ENCODE measurements at places on chromosomes 2 and 18. TPM values are rescaled to one million over a fixed set of nuclear protein-coding genes. Genes with fewer than 3 reads are reported as not detected.
A peak's percentile ranks its signal among the peaks of the same experiment; 100 is the strongest.

GRCh38 chr2:184921676-184922075 is 323.3 kb downstream of the ZNF804A start:
- no peak for DNase-seq

DNA sequence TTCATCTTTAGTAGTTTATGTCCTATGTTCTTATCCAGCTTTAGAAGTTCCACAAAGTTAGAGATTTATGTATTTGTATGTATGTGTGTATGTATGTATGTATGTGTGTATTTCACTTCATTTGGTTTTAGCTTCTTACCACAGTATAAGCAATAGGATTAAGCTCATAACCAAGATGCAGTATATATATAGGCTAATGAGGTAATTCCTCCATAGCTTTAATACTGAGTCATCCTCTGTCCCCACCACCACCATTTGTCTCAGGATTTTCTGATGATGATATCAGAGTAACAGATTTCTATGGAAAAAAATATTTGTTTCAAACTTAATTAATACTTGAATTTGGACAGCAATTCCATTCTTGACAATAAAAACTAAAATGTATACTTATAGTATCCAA is 159.2 kb downstream of the SOX11 start:
- no peak for DNase-seq

DNA sequence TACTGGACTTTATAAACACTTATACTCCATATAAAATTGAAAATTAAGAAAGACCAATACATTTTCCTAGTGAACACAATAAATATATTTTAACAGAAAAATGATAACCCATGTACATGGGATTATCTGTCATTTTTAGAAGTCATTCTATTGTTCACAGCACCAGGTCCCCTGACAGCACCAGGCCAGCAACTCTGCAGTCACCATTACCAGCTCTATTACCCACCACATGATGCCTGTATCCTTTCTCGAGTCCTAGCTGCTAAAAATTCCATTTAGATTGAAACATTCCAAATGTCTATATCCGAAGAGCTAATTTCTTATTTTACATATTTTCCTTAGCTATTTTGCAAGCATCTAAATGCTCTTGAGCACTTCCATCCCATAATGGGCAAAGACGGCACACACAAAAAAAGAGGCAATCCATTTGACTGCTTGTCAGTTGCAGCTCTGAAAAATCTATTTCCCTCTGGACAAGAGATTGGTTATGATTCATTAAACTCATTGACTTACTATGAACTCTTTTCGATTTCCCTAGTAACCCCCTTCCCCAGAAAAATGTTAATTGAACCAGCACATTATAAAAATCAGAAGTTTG is 336.9 kb downstream of the RIT2 start:
- no peak for DNase-seq

DNA sequence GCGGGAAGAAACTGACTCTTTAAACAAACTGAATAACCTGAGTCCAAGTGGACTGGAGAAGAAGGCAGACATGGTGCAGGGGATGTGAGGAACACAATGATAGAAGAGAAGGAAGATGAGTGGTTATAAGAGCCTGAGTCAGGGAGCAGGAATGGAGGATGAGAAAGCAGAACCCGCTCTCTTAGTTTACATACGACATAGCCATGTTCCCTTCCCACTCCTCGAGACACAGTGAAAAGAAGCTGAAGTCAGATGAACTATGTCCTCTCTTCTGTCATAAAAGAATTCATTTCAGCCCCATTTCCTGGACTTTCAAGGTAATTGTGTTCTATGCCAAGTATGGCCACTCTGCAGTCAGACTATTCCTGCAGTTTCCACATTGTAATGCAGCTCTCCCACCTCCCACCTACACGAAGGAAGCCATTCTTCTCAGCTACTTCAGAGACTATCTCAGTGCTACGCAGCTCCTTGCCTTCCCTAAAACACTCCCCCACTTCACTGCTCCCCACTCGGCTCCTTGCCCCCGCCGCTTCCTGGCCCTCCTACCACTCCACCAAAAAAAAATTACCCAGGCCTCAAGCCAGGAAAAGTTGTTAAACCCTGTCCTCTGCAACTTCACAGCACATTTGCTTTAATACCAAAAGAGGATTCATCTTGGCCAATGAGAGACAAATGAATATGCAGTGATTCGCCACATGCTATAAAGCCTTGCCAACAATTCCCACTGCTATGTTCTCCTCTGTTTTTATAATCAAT is 323.4 kb upstream of the EPHA4 start:
- no peak for DNase-seq

DNA sequence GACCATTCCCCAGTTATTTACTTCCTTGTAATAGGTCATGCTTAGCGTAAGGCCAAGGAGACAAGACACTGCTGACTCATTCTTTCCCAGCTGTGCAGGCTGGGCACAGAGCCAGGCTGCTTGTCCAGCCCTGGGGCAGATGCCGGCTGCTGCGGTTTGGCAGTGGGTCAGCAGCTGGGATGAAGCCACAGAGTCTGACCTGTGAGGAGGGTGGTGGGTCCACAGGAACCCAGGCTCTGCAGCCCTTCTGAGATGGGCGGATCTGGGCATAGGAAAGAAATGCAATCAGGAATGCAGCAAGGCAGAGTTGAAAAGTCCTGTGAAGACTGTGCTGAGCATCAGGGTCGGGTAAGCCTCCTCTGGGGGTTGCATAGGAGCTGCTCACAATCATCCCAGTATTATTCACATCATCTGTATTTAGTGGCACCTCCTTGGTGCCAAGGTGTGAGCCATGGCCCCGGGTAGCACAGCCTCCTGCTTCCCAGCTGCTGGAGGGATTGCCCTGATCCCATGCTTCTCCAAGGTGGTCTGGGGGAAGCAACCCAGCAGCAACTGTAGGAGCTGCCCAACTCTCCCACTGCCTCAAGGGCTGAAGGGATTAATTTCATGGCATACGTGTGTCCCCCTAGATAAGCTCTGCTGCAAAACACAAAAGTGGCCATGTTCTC is 139.0 kb downstream of the DDX1 start:
- peak; percentile 95 for DNase-seq

- no peak for DNase-seq
Measured at GRCh38 chr2:134225173-134225572, 28.7 kb upstream of the MGAT5 start.

GRCh38 chr2:23478933-23479683 is 94.1 kb downstream of the KLHL29 start:
- DNase-seq, result no peak

DNA sequence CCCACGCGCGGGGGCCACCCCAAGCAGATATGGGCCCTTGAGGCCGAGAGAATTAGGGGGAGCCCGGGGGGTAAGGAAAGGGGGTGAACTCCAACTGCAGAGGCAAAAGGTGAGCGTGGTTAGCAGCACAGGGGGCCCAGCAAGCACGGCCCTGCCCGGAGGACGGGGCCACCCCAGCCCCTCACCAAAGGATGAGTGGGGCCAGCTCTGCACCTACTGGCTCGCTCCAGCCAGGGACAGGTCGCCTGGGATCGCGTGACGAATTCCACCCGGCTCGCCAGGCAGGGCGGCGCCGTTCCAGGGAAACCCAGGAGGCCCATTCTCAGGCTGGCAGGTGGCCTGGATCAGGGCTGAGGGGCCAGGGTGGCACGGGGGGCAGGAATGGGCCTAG is 38.6 kb downstream of the BIN1 start:
- DNase-seq, result no peak

DNA sequence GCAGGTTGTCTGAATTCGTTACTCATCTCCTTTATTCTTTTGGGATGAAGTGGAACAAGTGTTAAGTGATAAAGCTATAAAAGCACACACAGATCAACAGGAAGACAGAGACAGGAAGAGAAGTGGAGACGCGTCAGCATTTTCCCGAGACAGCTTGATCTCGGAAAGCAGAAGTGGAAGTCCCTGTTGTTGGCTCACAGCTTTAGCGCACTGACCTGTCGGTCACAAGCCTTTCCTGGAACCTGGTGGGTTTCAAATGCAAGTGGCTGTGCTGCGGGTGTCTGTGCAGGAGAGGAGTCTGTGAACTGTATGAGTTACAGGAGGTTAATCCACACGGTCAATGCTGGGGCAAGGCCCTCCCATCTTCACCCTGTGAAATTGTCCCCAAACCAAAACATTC is 116.6 kb upstream of the PELI1 start:
- DNase-seq, result no peak

GRCh38 chr2:44940732-44941464 is 604 bp upstream of the SIX3 start:
- DNase-seq, result no peak

DNA sequence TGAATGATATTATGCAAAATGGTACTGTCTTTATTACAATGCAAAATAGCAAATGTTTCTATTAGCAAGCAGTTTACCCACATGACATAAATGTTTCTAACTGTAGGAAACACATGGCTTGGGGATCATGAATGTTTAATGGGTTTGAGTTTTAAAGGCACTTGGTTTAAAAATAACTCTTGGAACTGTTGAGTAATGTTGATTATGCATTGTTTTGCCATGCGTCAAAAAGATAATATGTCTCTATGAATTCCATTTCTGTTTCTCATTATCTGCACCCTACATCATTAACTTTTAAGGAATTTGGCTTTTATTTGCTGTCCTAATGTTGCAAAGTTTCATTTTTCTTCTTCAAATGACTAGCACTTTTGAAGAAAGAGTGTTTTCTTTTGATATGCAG is 1355.5 kb downstream of the SUCLG1 start:
- peak; percentile 72 for DNase-seq

- no peak for DNase-seq
Measured at GRCh38 chr18:6069103-6069502, 173.8 kb upstream of the TMEM200C start.

DNA sequence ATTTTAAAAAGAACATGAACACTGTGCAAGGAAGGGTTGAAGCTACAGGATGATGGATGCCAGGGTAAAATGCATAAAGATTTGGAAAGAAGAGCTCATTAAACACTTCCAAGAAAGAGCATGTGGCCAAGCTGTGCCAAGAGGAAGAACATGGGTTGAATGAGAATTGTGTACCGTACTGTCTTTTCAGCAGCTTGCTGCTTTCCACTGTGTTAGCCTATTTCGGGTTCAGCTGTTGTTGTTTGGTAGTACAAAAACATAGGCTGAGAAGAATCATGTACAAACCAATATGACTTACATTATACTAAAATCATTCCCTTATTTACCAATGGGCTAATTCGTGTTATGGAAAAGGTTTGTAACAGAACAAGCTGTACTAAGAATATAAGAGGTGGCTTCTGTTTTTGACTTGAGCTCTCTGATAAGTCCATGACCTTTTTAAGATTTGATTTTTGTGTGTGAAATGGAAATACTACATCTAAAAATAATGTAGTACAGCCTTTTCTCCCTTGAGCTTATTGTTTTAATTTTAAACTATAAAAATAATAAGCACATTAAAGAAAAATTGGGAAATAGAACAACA is 188.3 kb upstream of the STON1 start:
- no peak for DNase-seq

EHBP1 gene
- total RNA-seq, result 22.2 TPM

TMEFF2 gene
- 0.04 TPM for total RNA-seq
